ENCODE measurements at places on chromosomes 7 and 10. TPM values are rescaled to one million over a fixed set of nuclear protein-coding genes. Genes with fewer than 3 reads are reported as not detected.

DNA sequence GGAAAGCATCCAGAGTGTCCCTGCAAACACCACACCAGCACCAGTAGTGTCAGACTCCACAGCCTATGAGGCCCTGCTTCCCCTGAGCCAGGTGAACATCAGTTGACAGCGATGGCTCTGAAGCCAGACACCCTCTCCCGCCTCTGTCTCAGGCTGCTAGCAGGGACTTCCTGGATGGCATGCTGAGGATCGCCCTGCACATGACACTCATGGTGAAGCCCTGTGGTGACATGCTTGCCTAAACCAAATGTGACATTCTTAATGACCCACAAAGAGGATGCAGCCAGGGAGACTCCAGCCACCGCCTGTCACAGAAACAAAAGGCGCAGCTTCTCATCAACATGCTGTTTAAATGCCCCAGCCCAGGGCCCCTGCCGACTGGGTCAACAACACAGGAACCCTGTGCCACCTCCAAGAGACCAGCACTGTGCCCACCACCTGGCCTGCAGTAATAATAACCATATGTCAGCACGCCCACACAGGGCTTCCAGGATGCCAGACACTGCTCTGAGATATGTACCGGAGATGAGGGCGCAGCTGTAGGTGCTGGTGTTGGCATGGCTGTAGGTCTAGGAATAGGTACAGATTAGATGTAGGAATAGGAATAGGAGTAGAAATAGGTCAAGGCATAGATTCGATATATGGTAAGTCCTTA lies 81.3 kb downstream of the GRID1 start:
- DNase-seq: no peak

- DNase-seq: no peak
Measured at GRCh38 chr7:154906201-154906600, 96.7 kb downstream of the PAXIP1 start.

DNA sequence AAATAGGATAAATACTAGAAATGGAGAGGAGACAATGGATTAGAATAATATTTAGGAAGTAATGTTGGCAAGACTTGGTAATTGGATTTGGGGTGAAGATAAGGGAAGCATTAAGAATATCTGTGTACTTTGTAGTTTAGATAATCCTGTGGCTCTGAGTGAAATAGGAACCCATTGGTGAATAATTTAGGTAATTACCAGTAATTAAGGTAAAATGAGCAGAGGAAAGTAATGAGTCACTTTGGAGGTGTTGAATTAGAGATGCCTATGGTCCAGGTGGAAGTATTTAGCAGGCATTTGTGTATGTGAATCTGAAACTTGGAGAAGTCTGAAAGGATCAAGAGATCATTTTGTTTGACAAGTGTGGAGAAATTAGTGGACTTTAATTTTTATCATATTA lies 5.7 kb downstream of the C1GALT1 start:
- no peak for DNase-seq

Gene SPDYE16
- 0.20 TPM for total RNA-seq

Gene C10orf53
- not detected for total RNA-seq

Measured in mucosa of descending colon (tissue), 3 donors.